MCF 10A (cell line): ENCODE measurements at places on chromosomes 12 and 14.

DNA sequence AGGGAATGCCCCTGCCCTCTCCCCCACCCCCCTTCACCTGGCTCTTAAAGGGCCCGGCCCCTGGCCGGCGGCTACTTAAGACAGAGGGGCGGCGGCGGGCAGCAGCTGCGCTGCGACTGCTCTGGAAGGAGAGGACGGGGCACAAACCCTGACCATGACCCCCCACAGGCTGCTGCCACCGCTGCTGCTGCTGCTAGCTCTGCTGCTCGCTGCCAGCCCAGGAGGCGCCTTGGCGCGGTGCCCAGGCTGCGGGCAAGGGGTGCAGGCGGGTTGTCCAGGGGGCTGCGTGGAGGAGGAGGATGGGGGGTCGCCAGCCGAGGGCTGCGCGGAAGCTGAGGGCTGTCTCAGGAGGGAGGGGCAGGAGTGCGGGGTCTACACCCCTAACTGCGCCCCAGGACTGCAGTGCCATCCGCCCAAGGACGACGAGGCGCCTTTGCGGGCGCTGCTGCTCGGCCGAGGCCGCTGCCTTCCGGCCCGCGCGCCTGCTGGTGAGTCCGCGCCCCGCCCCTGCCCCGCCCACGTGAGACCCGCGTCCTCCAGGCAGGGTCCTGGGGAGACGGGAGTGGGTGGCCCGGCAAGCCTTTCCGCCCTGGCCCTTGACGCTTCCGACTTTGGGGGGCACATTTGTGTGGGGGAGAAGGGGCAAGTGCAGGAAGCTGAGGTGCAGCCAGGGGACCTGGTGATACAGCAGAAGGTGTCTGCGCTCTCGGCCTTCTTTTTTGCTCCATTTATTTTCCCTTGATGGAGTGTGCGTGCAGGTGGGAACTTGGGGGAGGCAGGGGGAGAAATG lies at the start of gene IGFBP6:
IGFBP6 (plus strand) TSS at position 104 of the 790 bp plus-strand sequence; CDS start at position 155, 51 bp downstream.
- DNase-seq, result peak; percentile 62

DNA sequence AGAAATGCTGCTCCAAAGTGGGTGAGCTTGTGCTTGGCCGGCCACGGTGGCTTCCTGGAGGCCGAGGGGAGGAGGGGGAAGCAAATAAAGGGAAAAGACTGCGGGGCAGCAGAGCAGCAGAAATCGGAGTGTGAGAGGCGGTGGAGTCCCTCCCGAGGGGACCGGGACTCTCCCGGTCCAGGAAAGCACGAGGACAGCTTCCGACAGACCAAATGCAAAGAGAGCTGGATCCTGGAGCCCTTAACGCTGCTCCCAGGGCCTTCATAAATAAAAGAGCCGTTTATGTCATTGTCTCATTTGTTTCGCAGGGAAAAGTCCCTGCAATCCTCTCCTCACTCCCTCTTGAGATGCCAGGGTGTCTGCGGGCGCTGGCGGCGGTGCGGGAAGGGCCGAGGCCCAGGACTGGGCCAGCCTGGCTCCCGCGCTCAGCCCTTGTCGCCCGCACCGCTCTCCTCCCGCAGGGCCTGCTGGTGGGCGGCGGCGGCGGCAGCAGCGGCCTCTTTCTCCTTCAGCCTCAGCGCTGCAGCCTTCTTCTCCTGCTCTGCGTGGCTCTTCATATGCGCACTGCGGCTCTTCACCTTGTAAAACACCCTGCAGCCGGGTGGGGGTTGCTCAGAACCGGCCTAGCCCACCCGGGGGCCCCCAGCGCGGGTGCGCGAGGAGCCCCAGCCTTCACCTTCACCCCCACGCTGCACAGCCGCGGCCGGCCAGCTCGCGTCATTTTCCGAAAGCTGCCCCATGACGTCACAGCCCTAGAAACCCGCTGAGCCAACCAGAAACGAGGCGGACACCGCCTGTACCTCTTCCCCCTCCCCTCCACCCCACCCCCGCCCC lies 4.5 kb upstream of the PNMA1 start:
- DNase-seq, result no peak

- peak; percentile 80 for DNase-seq
Observed at GRCh38 chr12:54370171-54370730, 6.0 kb upstream of the GPR84 start.

GRCh38 chr12:12466157-12466556 lies 96.5 kb downstream of the DUSP16 start:
- no peak for DNase-seq

DNA sequence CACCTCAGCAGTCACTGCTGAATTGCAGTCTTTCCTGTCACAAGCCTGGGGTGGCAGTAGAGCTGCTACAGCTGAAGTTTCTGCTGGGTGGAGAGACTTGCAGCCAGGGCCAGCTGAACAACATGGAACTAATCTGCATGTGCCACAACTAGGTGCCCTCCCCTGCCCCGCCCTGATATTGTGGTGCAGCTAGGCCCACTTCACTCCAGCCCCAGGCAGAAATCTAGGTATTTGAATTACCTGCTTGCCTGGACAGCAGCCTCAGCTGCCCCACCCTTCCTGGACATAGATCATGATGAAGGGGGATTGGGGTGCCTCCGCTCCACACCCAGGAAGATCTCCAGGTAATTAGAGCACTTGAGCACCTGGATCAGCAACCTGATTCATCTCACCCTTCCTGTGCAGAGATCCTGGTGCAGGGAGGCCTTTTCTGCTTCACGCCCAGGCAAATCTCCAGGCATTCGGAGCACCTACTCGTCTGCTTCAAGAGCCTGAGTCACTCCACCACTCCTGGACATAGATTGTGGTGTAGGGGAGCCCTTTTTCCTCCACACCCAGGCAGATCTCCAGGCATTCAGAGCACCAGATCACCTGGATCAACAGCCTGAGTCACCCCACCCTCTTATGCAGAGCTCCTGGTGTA lies 477.0 kb downstream of the SOX5 start:
- DNase-seq, result peak; percentile 62

GRCh38 chr12:26080911-26081310 lies 43.9 kb downstream of the BHLHE41 start:
- DNase-seq, result no peak

GRCh38 chr12:97941686-97942354 lies 479.2 kb downstream of the RMST start:
- DNase-seq, result no peak

GRCh38 chr12:70692681-70693288 lies 55.6 kb upstream of the PTPRB start:
- peak; percentile 37 for DNase-seq

GRCh38 chr14:32414808-32415255 lies 85.7 kb downstream of the AKAP6 start:
- DNase-seq, result no peak

DNA sequence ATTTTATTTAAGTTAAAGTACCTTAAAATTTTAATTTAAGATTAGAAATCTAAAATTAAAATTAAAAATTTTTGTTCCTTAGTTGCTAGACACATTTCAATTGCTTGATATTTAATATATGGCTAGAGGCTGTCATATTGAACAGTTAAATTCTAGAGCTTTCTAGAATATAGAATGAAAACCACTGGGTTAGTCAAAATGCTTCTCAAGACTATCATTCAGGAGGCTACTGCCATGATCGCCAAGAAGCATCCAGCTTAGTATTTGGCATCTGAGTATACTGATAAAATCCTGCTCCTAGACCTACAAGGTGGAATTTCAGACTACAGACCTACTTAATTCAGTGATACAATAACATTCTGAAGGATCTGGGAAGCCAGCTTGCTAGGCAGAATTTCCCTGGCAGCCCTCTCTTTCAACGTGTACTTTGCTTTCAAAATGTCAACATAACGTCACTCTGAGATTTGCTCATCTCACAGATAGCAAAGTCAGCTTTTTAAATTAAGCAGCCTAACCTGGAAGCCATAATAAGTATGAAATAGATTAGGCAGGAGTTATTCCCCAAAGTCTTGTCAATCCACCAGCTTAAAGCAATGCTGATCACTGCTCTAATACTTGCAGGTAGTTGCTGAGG lies 525.8 kb downstream of the FSCB start:
- DNase-seq, result no peak

GRCh38 chr12:85985996-85986395 lies 111.9 kb downstream of the NTS start:
- peak; percentile 46 for DNase-seq

GRCh38 chr12:23847857-23848256 lies 101.6 kb downstream of the SOX5 start:
- no peak for DNase-seq

GRCh38 chr14:89572596-89573398 lies 155.8 kb upstream of the FOXN3 start:
- DNase-seq, result no peak

GRCh38 chr12:49219417-49220026 lies 30.6 kb upstream of the TUBA1A start:
- no peak for DNase-seq

GRCh38 chr14:66015071-66015780 lies 470.9 kb upstream of the CCDC196 start:
- DNase-seq, result no peak

DNA sequence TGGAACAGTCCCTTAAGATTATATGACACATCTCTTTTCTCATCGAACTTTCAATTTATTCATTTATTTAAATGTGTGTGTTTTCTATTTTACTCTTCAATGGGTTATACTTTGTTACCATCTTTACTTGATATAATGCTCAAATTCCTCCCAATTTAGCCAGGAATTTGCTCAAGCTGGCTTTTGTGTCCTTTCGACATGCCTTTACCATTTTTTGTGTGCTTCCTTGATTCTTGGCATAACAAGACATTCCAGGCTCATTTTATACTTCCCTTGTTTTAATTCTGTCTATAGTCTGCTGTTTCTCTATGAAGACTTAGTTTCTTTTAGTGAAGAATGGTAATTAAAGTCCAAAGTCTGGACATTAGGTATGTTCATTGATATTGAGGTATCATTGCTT lies 315.8 kb downstream of the AEBP2 start:
- DNase-seq, result no peak

GRCh38 chr12:130601327-130601726 lies 114.8 kb downstream of the RIMBP2 start:
- no peak for DNase-seq

DNA sequence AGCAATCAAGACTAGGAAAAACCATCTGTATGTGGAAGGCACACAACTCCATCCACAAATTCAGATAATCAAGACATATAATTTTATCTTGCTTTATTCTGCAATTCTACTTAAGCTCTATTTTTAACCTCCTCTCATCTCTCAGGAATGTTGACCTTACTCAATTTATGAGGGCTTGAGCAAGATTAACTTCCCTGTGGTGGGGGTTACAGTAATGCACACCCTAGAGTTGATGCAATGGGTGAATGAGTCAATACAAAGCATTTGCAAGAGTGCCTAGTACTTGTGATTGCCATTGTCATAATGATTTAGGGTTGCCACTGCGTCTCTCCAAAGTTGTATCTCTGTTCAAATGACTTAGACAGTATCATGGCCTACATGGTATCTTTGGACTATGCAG lies 1598.4 kb upstream of the TMEM132C start:
- DNase-seq, result peak; percentile 97

- no peak for DNase-seq
Observed at GRCh38 chr12:21571046-21571445, 33.6 kb downstream of the GYS2 start.

- no peak for DNase-seq
Observed at GRCh38 chr14:64680714-64681065, 23.5 kb upstream of the PLEKHG3 start.

DNA sequence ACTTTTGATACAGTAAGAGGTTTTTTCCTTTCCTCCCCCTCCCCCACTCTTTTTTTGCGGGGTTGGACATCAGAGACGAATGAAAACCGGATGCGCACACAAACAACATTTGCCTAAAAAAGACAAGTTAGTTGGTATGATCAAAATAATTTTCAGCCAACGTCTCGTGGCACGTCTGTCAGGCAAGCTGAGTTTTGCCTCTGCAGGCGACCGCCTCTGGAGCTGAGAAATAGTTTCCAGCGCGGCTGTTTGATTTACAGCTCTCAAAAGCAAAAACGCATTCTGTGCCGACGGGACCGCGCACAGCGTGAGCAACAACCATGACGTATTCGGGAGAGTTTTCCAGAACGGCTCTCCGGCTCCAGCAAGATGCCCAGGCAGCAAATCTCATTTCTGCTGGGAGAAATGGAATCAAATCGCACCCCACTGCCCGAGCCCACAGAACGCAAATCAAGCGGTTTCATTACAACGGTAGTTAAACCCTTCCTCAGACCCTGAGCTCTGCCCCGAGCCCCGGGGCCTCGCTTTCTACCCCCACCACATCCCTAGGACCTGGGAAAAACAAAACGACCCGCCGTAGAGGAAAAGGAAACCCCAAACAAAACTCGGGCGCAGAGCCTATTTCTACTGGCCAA lies 14.2 kb upstream of the CALM1 start:
- DNase-seq, result no peak

DNA sequence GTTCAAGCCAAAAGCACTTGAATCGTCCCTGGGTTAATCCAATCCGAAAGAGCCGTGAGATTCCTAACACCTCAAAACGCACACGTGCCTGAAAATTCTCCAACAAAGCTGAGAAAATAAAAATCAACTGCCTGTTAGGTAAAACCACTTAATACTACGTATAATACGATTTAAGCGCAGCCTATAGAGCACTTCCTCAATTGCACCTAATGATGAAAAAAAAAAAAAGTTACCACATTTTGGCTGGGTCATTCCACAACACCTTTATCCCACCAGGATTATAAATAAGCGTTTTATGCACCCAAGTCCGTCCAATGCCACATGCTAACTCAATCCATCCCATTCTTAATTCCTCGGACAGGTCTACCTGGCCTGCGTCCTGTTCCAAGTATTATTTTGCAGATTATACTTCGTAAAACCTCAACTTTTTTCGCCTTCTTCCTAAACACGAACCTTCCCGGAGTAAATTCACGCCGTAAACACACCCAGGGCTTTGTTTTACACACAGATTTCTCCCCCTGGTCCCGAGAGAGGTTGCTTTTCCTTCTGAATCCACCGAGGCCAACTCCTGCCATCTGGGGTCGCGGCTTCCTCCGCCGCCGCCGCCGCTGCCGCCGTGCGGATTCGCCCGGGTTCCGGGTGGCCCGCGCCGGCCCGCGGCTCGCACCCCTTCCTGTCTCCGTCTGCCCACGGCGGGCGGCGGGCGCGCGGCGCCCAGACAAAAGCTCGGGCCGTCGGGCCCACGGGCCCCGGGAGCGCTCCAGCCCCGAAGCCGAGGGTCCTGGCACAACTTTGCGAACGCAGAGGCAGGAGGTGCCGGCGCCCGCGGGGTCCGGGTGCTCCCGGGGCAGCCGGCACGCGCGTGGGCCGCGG lies 66.2 kb downstream of the RNF34 start:
- peak; percentile 25 for DNase-seq

DNA sequence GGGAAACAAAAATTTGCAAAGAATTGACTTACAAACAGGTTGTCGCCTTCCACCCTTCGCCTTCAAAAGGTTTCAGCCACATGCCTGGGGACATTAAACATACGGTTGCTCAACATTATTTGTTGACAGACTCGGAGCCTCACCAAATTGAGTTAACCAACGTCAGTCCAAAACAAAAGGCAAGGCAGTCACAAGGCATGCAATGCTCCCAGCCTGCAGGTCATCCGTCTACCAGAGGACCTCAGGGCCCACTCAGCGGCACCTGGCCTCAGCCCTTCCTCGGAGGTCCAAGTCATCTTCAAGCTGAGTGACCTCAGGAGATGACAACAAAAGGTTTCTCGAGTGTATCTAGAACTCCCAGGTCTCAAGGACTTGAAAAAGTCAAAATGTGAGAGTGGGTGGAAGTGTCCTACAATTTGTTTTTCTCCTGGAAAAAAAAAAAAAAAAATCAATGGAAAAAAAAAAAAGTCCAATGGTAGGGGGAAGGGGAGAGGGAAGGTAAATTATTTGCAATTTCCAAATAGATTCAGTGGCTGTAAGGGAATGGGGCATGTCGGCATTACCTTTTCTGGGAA lies 64.3 kb downstream of the KDM2B start:
- no peak for DNase-seq
